ENCODE measurements at places on chromosomes 16 and 17.

GRCh38 chr16:59432896-59433295 lies 698.8 kb upstream of the GOT2 start:
- DNase-seq, result no peak

- no peak for DNase-seq
Measured at GRCh38 chr17:39939588-39940419, 12.3 kb downstream of the LRRC3C start.

DNA sequence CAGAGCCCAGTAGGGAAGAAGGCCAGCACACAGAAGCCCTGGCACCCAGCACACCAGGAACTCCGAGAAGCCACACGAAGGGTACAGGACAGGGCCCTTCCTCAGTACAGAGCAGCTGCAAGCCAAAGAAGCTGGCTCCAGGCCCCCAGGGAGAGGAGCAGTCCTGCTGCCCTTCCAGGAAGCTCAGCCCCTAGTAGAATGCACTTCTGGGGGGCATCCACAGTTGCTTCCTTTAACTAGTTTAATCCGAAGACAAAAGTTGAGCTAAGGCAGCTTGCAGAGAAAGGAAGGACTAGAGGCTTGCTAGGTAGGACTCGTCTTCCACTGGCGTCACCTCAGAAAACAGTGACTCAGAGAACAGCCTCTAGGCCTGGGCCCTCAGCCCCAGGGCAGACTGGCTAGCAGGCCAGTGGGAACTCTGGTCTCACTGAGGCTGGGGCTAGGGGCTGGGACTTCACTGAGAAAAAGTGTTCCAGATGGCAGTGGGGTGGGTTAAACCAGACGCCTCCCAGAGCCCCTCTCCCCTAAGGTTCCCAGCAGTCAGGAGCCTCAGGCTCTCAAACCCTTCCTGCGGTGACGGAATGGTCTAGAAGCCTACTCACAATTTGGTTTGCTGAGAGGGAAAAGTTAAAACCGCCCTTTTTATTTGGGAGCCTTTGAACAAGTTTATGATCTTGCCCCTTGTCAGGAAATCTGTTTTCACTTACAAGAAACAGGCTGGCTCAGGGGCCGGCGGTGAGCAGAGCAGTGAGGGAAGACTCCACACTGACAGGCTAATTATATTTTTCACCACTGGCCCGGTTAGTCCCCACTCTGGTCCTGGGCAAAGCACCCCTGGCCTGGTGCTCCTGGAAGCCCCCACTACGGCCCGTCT lies 41.4 kb downstream of the ACTG1 start:
- no peak for DNase-seq

- DNase-seq, result no peak
Measured at GRCh38 chr17:72122010-72122764, 1.4 kb downstream of the SOX9 start.

- no peak for DNase-seq
Measured at GRCh38 chr17:43911904-43912303, 4.6 kb upstream of the MPP2 start.

GRCh38 chr17:76481071-76481655 lies 13.8 kb downstream of the AANAT start:
- DNase-seq, result no peak

DNA sequence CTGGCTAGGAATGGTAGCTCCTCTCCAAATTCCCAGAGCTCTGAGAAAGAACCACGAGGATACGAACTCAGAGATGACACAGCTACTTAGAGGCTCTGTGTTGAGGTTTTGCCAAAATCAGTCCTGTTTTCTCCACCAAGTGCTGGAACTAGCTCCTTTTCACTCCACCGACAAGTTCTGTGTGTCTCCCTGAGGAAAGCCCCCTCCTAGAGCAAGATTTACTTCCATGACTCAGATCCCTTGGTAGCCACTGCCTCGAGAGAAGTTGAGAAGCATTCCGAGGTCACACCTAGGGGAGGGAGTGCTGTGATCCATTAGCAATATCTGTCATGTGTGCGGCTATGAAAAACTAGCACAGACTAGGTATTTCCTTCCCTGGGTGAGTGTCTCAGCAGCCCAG lies 30.6 kb downstream of the IL21R start:
- no peak for DNase-seq

DNA sequence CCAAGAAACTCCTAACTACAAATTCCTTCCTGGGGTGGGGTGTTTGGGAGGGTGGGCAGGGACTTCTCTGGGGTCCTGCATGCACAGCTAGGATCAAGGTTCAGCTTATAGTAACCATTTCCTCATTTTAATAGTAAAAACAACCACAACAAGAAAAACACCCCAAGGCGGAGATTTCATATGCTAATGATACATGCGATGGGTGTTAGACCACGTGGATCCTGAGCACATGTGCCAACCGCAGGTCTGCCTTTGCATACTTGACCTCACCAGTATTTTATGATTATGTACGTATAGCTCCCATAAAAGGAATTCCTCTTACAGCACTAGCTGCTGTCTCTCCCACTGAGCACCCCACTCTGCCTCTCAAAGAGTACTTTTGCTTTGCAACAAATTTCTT lies 1.9 kb downstream of the KRTAP4-11 start:
- DNase-seq, result no peak

DNA sequence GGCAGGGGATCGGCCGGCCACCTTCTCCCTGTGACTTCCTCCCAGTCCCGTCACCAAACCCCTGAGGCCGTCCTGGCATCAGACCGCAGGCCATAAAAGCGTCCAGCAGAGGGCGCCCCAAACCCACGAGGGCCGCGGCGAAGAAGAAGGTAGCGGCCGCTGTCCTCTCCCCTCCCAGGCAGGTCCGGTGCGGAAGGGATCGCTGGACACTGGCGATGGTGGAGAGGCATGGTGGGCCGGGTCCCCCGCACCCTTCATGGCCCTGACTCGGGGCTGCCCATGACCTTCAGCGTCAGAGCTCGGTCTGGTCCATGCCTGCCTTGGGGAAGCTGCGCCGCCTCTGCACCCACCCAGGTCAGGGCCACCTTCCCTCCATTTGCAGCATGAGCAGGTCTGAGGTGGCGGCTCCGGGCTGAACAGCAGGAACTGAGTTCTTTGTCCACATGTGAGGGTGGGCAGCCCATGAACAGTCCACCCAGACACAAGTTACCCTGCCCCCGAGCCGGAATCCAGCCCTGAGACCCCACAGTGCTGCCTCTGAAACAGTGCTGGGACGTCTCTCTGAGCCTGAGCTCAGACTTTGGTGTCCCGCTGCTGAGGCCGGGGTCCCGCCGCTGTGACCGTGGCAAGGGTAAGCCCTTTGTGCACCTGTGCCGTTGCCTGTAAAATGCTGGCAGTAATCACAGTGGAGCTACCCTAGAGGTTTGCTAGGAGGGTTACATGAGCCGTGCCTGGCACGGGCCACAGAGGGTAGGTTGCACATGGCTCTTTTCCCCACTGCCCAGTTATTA lies 40.8 kb upstream of the CMIP start:
- DNase-seq, result peak; percentile 96

DNA sequence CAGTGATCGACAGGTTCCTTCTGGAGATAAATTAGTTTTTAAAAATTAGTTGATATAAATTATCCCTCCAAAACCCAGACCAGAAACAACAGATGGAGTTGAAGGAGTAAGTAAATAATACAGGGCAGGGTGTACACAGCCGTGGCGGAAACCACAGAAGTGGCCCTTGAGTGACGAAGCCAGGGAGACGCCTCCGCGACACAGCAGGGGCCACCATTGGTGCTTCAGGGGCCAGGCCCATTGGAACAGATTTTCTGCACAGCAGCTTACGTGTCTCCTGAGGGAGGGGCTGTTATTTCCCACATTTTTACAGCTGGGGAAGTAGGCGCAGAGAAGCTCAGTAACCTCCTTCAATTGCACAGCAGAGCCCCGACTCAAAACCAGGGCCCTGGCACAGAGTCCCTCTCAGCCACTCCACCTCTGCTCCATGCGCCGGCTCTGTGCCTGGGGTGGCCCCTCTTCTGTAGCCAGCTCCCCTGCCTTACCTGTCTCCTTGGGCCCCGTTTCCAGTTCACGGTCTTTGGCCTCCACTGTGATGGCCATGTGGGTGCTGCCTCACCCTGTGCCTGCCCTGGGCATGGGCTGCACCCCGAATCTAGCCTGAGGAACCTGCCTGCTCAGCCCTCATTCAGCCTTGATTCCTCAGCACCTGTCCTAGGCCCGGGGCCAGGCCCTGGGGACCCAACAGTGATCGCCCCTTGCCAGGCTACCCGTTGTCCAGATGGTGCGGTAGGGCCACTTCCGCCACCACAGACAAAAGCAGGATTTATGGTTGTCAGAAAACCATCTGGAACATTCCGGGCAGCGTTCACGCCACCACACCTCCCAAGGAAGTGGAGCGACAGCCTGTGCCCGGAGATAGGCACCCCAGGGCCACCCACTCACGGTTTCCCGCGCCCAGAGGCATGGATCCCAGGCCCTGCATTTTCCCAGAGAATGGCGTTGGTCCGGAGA lies 128.5 kb upstream of the GSE1 start:
- DNase-seq, result no peak

DNA sequence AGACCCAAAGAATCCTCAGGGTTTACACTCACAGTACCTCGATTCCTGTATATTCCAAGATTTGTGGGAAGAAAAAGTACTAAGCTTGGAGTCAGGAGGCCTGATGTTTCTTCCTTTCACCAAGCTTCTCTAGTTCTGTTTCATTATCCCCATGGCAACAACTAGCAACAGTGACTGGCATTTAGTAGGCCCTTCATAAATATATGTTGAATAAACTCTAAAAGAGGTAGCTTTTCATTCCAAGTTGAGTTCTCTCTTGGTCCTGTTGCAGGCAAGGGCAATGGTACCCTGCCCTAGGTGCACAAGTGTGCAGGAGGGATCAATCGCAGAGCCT lies 527 bp upstream of the UBE2Z start:
- DNase-seq, result no peak

GRCh38 chr16:4800290-4801041 lies 2.0 kb downstream of the ROGDI start:
- DNase-seq, result no peak

DNA sequence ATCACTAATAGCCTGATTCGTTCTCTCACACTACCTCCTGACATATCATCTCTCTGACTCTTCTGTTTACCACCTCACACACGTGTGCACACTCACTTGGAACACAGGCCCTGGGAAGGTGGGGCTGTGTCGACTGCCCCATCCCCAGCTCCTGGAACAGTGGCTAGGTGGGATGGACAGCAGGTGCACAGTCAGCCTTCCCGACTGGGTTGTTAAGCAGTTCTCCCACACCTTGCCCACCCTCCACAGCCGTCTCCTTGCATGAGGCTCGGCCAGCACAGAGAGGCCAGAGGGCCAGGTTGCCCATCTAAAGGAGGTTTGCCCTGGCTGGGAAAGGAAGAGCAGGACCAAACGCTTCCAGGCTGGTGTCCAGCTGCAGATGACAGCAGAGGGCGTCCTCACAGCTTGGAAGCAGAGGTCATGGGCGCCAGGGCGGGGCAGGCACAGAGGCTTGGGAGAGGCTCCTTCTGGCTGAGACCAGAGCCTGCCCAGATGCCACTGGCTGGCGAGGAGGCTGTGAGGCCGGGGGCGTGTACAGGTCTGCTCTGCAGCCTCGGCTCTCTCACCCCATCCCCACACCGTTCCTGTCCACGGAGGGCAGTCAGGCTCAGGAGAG lies 92.8 kb downstream of the AMFR start:
- DNase-seq, result no peak

GRCh38 chr17:227946-228615 lies 46.6 kb upstream of the DOC2B start:
- no peak for DNase-seq

DNA sequence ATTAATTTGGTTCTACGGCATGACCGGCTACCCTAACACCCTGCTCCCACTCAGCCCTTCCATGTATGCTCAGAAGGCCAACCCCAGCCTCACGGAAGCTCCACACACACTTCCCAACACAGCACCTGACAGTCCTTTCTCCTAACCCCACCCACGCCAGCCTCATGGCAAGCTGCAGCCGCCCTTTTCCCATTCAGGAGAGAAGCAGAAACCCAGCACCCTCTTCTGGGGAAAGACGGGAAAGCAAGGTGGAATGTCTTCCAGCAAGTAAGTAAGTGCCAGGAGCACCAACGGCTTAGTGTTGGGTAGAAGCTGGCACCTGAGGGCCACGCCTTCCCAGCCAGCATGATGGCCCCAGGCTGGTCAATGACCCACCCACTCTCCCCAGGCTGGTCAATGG lies 32.1 kb downstream of the ABR start:
- DNase-seq, result no peak

DNA sequence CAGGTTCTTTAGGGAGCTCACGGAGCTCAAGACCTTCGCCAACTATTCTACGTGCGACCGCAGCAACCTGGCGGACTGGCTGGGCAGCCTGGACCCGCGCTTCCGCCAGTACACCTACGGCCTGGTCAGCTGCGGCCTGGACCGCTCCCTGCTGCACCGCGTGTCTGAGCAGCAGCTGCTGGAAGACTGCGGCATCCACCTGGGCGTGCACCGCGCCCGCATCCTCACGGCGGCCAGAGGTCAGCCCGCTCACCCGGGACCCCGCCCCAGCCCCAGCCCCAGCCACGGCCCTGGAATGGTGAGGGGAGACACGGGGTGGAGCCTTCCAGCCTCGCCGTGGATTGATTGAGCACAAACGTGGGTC lies 13.5 kb downstream of the SARM1 start:
- DNase-seq, result no peak

DNA sequence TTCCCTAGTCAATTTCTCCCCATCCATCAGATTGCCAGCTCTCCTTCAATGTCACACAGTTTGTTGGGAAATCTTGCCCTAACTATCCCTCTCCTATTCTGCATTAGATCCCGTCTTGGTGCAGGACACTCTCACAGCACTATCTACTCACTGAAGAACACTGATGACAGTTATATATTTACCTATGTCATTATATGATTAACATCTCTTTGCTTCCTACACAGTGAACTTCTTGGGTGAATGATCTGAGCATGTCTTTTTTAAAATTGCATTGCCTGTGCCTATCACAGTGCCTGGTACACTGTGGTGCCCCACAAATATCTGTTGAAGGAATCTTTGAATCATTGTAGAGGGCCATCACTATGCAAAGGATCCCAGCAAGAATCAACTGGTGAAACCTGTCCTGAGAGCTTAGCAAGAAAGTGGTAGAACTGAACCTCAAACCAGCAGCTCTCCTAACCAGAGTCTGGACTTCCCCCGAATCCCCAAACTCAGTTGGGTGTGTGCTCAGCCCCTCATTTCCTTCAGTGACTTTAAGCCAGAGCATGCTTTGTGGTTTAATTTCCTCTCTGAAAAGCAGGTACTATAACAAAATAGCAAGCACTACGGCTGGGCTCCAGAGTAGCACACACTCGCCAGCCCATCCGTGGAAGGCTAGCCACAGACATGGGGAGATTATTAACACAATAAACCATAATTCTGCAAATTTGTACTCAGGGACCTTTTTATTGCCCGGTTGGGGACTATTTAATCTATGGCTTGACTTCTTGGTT lies 680.7 kb upstream of the SALL1 start:
- DNase-seq, result no peak

- no peak for DNase-seq
Measured at GRCh38 chr16:49545741-49546448, 172.3 kb downstream of the C16orf78 start.

DNA sequence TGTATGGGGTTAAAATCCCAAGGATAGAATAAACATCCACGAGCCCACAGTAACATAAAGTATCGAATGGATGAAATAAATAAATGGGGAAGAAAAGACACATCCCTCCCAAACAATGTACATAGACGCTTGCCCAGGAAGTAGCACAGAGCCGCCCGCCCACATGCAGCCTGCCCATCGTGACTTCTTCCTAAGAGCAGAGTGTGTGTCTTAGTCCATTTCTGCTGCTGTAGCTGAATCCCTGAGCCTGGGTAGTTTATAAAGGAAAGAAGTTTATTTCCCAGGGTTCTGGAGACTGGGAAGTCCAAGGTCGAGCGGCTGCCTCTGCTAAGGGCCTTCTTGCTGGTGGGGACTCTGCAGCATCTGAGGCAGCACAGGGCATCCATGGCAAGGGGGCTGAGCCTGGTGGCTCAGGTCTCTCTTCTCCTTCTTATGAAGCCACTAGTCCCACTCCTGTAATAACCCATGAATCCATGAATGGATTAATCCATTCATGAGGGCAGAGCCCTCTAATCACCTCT lies 39.4 kb upstream of the ZNF469 start:
- DNase-seq, result no peak

Data from mesenteric fat pad (tissue), 1 donor.